ENCODE measurements at places on chromosomes 12 and 14. TPM values are rescaled to one million over a fixed set of nuclear protein-coding genes. Genes with fewer than 3 reads are reported as not detected.

RDH12 gene
- 0.28 TPM for total RNA-seq

RNASE7 gene
- total RNA-seq = not detected

PIWIL1 gene
- 16.2 TPM for total RNA-seq

LPAR5 gene
- total RNA-seq = 0.59 TPM

DNA sequence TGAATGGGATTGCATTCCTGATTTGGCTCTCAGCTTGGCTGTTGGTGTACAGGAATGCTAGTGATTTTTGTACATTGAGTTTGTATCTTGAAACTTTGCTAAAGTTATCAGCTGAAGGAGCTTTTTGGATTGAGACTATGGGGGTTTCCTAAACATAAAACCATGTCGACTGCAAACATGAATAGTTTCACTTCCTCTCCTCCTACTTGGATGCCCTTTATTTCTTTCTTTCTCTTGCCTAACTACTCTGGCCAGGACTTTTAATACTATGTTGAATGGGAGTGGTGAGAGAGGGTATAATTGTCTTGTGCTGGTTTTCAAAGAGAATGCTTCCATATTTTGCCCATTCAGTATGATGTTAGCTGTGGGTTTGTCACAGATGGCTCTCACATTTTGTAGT, 141.5 kb downstream of the CEP83 start:
- DNase-seq = no peak

- DNase-seq = peak; percentile 78
Measured at GRCh38 chr14:34629657-34630529, at the start of gene SNX6. TSS of gene SNX6 (minus strand) at chr14:34630148. CDS start at chr14:34630116, 32 bp downstream.

DNA sequence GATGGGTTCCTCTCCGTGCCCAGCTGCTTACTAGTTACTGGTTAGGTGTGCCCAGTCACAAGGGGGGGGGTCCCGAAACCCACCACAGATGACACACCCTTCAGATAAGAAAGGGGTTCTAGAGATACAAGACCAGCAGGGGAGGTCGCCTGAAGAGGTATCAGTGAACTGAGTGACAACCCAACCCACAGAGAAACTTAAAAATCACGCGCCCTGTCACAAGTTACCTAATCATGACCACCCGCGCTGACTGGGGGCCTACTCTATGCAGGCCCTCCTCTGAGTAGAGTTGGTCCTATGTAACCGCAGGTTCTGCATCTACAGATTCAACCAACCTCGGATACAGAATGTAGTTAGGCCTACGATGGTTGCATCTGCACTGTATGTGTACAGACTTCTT, 210.3 kb upstream of the SFSWAP start:
- DNase-seq = no peak

PHLDA1 gene
- 11.8 TPM for total RNA-seq

DNA sequence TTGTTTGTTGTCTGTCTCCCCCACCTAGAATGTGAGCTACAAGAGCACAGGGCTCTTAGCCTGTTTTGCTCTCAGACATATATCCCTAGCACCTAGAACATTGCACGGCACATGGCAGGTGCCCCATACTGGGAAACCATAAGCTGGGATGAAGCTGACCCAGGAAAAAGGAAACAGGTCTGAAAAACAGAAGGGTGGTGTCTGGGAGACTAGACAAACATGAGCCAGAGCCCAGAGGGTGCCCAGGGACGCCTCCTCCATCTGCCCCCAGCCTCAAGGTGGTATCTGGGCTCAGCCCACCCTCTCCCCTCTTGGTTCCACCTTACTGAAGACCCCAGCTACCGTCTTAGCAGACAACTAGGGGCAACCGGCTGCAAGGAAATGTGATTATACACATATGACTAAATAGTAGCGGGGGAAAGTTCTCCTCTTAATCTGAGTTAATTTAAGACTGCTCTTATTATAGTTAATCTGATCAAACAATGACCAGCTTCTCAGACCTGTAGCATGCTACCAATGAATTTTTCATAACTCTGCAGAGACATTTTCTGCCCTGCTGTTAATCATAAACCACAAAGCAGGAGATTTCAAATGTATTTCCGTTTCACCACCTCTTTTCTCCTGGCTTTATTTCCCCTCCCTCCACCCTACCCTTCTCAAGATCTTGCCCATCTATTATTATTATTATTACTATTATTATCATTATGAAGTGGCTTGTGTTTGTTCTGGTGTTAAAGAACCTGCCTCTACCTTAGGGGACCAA, 31.9 kb downstream of the KSR2 start:
- no peak for DNase-seq

TBX3 gene
- total RNA-seq = 155 TPM

DNA sequence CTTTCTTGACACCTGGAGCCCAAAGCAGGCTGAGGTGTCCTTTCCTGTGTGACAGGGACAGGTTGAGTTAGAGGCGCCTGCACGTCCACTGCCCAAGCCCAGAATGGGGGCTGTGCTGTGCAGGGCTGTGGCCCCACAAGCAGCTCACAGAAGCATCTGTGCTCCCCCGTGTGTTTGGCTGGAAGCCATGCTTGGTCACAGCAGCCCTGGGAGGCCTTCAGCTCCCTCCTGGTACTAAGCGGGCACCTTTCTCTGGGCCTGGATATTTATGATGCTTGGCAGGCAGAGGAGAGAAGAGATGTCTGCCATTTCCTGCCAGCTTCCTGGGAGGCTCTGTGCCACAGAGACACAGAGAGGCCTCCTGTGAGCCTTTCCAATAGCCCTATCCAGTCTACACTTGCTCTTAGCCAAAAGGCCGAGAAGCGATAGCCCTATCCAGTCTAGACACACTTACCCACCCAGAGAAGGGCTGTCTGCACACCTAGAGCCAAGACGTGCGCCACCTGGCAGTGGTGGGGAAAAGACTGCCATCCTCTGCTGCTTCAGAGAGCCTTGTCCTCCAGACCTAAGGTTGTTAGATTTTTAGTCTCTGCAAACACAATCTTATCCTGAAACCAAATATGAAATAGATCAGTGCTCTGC, 117.4 kb downstream of the GCH1 start:
- DNase-seq = no peak

DNA sequence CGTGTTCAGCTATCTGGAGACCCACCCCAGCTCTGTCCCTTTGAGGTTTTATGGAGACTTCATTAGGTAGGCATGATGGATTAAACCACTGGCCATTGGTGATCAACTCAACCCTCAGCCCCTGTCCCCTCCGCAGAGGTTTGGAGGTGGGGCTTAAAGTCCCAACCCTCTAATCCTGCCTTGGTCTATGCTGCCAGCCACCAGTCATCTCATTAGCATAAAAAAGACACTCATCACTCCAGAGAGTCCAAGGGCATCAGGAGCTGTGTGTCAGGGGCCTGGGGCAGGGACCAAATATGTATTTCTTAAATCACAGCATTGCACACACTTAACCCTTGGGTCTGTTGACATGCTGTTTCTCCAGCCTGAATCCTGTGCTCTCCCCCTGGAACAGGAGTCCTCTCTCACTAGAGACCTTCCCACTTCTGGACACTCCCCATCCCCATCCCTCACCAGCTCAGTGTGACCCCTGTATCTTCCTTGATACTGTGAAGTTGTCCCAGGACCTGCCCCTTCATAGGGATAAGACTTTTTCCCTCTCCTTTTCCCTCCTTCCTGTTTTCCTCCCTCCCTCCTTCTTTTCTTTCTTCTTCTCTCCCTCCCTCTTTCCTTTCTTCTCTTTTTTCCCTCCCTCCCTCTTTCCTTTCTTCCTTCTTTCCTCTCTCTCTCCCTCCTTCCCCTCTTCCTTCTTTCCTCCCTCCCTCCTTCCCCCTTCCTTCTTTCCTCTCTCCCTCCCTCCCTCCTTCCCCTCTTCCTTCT, 54.7 kb upstream of the CLMN start:
- DNase-seq = no peak

All from prostate gland (tissue), 2 donors.